ENCODE measurements at places on chromosomes 1 and 21. TPM values are rescaled to one million over a fixed set of nuclear protein-coding genes. Genes with fewer than 3 reads are reported as not detected.

Gene TPTE
- not detected for total RNA-seq

Gene SH2D5
- under 0.01 TPM for total RNA-seq

Gene FAAH
- total RNA-seq, result 2.6 TPM

Gene CTBS
- 5.4 TPM for total RNA-seq

Gene GPA33
- total RNA-seq, result not detected

Gene PIP5K1A
- 57.6 TPM for total RNA-seq

Gene MASP2
- total RNA-seq, result not detected

Gene LMOD1
- not detected for total RNA-seq

Gene MSH4
- total RNA-seq, result 0.34 TPM

Gene PPIAL4G
- not detected for total RNA-seq

Gene SLC35F3
- total RNA-seq, result under 0.01 TPM

Gene MPL
- total RNA-seq, result not detected

Gene MAN1C1
- 3.1 TPM for total RNA-seq

Gene HFM1
- total RNA-seq, result 0.14 TPM

Gene NTMT2
- not detected for total RNA-seq

Gene PDZK1
- total RNA-seq, result 0.34 TPM

Gene XCL2
- not detected for total RNA-seq

Gene CD52
- total RNA-seq, result not detected

Gene LDLRAP1
- total RNA-seq, result 22.0 TPM

Gene DCAF8
- total RNA-seq, result 82.1 TPM

Gene PKN2
- total RNA-seq, result 45.5 TPM

Gene ZNF697
- 21.1 TPM for total RNA-seq

Gene KIF17
- total RNA-seq, result 32.3 TPM

Gene JAK1
- total RNA-seq, result 314 TPM

Gene CYP4Z1
- not detected for total RNA-seq

Gene DRAXIN
- 0.17 TPM for total RNA-seq

Gene HES2
- total RNA-seq, result 14.1 TPM

Gene LRRC38
- 0.09 TPM for total RNA-seq

Gene OLFML2B
- total RNA-seq, result 0.17 TPM

Gene SPRR5
- total RNA-seq, result not detected

Gene UBE2G2
- 74.1 TPM for total RNA-seq

Gene APOBEC4
- total RNA-seq, result not detected

Gene KRTAP12-2
- total RNA-seq, result not detected

Gene TP53BP2
- 35.1 TPM for total RNA-seq

All from dermis blood vessel endothelial cell (primary cell).